ENCODE measurements at places on chromosomes 6 and 20.

- no peak for DNase-seq
Observed at GRCh38 chr6:112253841-112254816, at the start of gene LAMA4. LAMA4 (minus strand) TSS chr6:112254567; CDS start chr6:112254150, 417 bp downstream.

DNA sequence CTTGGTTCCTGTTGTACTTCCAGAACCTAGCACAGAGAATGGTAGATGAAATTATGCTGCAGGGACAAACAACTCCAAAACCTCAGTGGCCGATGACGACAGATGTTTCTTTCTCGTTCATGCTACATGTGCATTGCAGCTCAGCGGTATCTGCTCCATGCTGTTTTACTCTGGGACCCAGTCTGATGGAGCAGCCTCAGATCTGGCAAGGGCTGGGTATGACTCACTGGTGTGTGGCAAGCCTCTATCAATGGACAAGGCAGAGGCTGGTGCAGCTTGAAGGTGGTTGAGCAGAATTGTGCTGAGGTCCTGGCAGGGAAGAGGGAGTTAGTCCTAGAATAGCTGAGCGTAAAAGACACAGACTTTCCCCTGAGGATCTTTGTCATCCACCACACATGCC lies 10.3 kb upstream of the BLCAP start:
- DNase-seq: no peak

GRCh38 chr6:152984513-152984872 lies 1.7 kb upstream of the FBXO5 start:
- DNase-seq: no peak

DNA sequence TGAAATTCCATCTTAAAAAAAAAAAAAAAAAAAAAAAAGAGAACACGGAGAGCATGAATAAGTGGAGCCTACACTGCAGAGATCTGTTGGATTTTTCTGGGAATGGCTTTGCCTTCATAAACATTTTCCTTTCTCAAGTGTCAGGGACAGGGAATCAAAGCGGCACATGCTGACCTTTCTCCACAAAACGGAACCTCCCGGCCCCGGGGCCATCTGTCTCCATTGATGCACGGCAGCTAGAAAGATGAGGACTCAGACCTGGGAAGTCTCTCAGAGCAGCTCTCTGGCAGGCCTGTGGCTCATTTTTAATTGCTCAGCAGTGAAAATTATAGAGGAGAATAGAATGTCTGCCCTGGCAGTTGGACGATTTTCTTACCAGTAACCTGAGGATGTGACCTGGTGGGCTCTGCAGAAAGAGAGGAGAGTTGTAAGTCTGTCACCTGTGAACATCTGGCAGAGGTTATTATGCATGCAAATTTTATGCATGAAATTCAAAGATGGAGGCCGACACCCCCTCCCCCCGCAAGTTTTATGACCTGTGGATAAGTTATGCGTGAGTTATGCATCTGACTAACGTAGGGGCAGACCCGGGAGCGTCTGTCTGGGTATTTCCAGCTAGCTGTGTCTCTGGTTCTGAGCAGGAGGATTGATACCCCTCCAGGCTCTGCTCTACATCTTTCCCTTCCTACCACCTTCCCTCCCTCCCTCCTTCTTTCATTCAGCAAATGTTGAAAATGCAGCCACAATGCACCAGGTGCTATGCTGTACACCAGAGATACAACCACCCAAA lies 352.5 kb downstream of the CDH26 start:
- DNase-seq: no peak

GRCh38 chr20:10060226-10060625 lies 25.4 kb downstream of the ANKEF1 start:
- DNase-seq: no peak

GRCh38 chr6:130929036-130929678 lies 102.0 kb downstream of the SMLR1 start:
- no peak for DNase-seq

- no peak for DNase-seq
Observed at GRCh38 chr20:48682529-48683363, 145.1 kb downstream of the PREX1 start.

GRCh38 chr20:63759377-63759901 lies 19.9 kb downstream of the SLC2A4RG start:
- no peak for DNase-seq

- DNase-seq: no peak
Observed at GRCh38 chr6:75926293-75927168, 145.9 kb downstream of the IMPG1 start.

DNA sequence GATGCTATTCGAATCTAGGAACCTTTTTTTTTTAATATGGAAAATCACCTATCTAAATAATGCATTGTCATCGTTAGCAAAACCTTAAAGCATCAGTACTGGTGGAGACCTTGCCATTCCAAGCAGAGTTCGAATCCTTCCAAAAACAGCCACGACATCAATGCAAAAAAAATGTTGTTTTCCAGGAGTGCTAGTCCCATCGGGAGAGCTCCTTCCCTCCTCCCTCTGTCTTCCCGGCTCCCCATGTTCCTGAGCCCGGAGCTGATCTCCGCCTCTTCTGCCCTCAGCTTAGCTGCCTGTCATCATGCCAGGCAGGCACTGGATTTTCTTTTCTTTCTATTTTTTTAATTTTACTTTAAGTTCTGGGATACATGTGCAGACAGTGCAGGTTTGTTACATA lies 153.6 kb upstream of the QKI start:
- no peak for DNase-seq

DNA sequence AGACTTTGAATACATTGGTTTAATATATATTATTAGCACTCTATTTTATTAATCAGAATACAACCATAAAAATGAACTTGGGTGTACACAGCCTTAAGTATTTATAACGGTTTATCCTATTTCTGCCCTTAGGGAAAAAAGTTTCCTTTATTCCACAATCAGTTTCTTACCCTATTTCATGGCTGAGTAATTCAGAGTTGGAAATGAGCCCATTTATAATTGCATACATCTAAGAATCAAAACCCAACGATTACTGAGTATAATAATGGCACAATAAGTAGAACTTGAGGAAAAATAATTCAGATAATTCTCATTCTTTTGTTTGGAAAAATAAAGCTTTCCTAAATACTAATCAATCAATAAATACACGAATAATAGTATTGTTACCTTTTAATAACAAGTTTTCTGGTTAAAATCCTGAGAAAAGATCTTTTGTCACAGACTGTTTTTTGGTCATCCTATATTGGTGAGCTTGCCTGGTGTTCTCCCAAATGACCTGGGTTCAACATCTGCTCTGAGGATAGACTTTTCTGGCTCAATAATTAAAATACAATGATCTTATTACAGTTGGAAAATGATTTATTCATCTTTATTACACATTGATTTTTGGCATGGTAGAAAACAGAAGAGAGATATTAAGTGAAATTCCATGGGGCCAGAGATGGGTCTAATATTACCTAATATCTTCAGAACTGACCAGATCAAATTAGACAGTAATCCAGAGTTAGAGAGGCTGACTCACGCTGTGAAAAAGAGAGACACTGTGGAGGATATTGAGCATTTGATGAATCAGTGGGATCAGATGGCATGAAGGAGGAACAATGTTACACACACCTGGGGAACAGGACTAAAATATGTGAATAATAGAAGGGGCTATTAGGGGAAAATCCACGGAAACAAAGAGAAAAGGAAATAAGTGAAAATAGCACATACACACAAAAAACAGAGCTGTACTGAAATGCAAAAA lies 162.1 kb upstream of the TBX18 start:
- no peak for DNase-seq

DNA sequence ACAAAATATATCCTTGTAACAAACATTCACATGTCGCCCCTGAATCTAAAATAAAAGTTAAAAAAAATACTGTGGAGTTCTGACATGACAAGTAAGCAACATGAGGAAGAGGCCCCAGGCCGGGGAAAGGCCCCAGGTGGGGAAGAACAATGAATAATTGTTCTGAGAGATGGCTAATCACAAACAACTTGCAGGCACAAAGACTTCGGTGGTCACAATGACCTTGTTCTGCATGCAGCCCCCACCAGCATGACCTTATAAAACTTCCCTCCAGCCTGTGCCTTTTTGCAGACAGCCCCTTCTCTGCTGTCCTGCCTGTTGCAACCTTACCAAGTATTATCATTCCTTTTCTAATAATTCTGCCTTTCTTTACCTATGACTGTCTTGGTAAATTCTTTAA lies 95.7 kb upstream of the MYLIP start:
- DNase-seq: no peak

DNA sequence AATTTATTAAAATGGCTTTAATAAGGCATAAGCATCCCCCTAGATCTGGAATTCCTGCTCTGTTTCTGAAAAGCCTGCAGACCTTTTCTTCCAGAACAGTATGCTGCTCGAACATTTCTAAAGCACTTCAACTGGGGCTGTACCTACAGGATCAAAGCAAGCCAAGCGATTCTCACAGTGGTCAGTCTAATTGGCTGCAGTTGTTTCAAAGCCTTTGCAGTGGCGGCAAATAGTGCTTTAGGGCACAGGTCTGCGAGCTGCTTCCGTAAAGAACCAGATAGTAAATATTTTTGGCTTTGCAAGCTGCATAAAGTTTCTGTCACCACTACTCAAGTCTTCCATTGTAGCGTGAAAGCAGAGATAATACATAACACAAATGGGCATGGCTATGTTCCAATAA lies 88.9 kb upstream of the FBXL4 start:
- DNase-seq: no peak

DNA sequence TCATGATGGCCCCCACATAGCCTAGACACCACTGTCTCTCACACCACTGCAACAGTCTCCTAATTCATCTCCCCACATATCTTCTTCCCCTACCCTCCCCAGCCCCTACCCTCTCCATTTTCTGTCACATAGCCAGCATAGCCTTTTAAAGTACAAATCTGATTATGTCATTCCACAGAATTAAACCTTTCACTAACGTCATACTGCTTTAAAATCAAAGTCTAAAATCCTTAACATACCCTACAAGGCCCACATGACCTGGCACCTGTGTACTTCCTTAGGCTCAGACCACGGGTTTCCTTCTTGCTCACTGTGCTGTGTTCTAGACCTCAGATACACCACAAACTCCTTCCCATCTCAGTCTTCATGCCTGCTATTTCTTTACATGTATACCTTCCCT lies 5.9 kb downstream of the OSTM1 start:
- DNase-seq: no peak

GRCh38 chr6:28134015-28134414 lies 7.7 kb upstream of the ZKSCAN8 start:
- DNase-seq: peak; percentile 67

GRCh38 chr6:89051676-89052075 lies 28.9 kb upstream of the PNRC1 start:
- DNase-seq: no peak

DNA sequence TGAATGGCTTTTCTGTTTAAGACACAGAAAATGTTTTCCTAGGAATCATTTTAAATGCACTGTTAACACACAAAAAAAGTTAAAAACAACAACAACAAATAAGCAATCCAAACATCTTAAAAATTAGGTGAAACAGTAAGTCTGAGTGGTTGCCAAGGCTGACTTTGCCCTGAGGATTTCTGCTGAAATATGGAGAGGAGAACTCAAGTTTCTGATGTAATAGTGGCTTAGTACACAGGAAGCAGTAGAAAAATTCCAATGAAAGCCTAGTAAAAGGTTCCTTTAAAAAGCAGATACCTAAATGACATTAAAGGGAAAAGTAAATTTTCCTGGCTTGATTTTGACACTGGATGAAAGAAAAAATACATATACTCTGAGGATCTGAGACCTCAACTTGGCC lies 184.2 kb downstream of the EPM2A start:
- no peak for DNase-seq

- DNase-seq: no peak
Observed at GRCh38 chr6:25703005-25703404, 51.0 kb downstream of the SCGN start.

- DNase-seq: no peak
Observed at GRCh38 chr6:358432-358831, 33.1 kb upstream of the IRF4 start.

DNA sequence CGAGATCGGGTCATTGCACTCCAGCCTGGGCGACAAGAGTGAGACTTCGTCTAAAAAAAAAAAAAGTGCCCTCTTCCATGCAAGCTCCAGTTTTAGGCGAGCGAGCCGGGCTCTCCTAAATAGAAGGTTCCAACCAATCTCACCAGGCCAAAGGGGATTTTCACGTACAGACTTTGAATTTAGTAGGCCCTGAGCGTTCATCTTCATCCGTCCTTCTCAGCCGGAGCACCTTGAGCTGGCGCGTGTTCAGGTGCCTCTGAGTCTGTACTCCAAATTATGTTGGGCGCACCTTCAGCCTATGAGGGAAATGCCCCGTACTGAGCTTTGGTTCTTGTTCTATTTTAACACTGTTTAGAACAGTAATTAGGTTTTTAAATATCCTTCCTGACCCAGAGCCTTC lies 817 bp upstream of the TAP2 start:
- DNase-seq: no peak

- DNase-seq: no peak
Observed at GRCh38 chr6:92847988-92848387, 571.4 kb downstream of the EPHA7 start.

DNA sequence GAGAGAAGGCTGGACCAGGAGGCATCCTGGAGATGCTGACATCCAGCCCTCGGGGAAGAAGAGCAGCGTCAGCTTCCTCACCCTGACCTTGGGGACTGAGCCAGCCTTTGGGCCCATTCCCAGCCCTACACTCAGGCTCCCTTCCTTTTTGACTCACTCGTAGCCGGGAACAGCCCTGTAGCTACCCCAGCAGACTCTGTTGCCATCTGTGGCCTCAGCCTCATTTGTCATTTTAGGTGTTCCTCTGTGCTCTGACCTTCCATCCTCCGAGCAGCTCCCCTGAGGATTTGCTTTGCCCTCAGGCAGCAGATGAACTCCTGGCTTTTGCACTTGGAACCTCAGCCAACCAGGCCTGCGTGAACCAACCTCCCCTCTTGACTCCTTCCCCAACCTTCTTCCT lies 67.5 kb downstream of the ELOVL2 start:
- no peak for DNase-seq

DNA sequence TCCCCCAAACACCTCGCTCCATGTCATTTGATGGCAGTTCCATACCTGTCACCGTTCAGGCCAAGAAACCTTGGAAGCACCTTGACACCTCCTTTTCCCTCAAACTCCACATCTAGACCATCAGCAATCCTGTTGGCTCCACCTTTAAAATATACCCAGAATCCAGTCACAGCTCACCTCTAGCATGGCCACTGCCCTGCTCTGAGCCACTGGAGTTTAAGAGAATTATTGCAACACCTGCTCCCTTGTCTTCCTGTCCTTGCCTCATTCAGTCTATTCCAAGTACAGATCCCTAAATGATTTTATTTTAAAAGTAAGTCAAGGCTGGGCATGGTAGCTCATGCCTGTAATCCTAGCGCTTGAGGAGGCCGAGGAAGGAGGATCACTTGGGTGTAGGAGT lies 11.6 kb upstream of the TRIB3 start:
- no peak for DNase-seq

- DNase-seq: peak; percentile 38
Observed at GRCh38 chr6:105209950-105210706, 30.3 kb upstream of the POPDC3 start.

GRCh38 chr6:1850121-1850839 lies 240.6 kb downstream of the FOXC1 start:
- DNase-seq: peak; percentile 40

DNA sequence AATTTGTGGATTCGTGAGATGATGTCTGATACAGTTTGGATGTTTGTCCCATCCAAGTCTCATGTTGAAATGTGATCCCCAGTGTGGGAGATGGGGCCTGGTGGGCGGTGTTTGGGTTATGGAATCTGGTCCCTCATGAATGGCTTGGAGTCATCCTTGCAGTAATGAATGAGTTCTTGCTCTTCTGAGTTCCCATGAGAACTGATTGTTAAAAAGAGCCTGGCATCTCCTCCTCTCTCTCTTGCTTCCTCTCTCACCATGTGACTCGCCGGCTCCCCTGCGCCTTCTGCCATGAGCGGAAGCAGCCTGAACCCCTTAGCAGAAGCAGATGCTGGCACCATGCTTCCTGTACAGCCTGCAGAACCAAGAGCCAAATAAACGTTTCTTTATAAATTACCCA lies 30.5 kb upstream of the RPP40 start:
- no peak for DNase-seq

- DNase-seq: no peak
Observed at GRCh38 chr6:139982652-139983295, 608.3 kb upstream of the CITED2 start.
